ENCODE measurements at places on chromosomes 6 and 20. TPM values are rescaled to one million over a fixed set of nuclear protein-coding genes. Genes with fewer than 3 reads are reported as not detected.

Gene MUCL3
- total RNA-seq = not detected

Gene HFE
- 3.1 TPM for total RNA-seq

Gene MRPS26
- 46.1 TPM for total RNA-seq

Gene SLC25A27
- total RNA-seq = 18.6 TPM

Gene TPX2
- 21.9 TPM for total RNA-seq

Gene SLC16A10
- 5.1 TPM for total RNA-seq

Gene ARHGAP40
- under 0.01 TPM for total RNA-seq

Gene RAMACL
- total RNA-seq = 0.71 TPM

Gene BAG2
- 10.2 TPM for total RNA-seq

Gene RAET1G
- 0.09 TPM for total RNA-seq

Gene BMP7
- 3.8 TPM for total RNA-seq

Gene BFSP1
- 2.3 TPM for total RNA-seq

Gene ABHD16B
- not detected for total RNA-seq

Gene RCAN2
- 2.2 TPM for total RNA-seq

Gene POLR1H
- total RNA-seq = 38.3 TPM

Gene C20orf202
- 0.35 TPM for total RNA-seq

Gene APCDD1L
- 2.1 TPM for total RNA-seq

Gene WFDC2
- total RNA-seq = 0.13 TPM

Gene MLN
- total RNA-seq = not detected

Gene TCP11
- 0.44 TPM for total RNA-seq

Gene CDH4
- total RNA-seq = 0.66 TPM

Gene MROH8
- 4.5 TPM for total RNA-seq

Gene GABRR1
- total RNA-seq = 0.40 TPM

Gene BCAS1
- total RNA-seq = 2.6 TPM

Gene HCRTR2
- not detected for total RNA-seq

Gene SH3BGRL2
- 8.5 TPM for total RNA-seq

Gene DDO
- total RNA-seq = 0.49 TPM

Gene EYA2
- total RNA-seq = 1.5 TPM

Gene TBX18
- total RNA-seq = 20.3 TPM

Gene SIM1
- total RNA-seq = 2.4 TPM

Gene OR2H2
- not detected for total RNA-seq

Gene PCSK2
- total RNA-seq = 0.27 TPM

Gene LPA
- total RNA-seq = not detected

Gene DSE
- 38.3 TPM for total RNA-seq

Gene TTI1
- total RNA-seq = 14.1 TPM

Gene WDR46
- total RNA-seq = 50.1 TPM

Data from muscle of leg (tissue), 16 donors.